NCI-H1436 treated with DMSO at 0.1 percent for 48 hours (cell line): ENCODE measurements at places on chromosomes 16 and 17.

GRCh38 chr16:78461496-78462287, 362.2 kb downstream of the WWOX start:
- no peak for DNase-seq

DNA sequence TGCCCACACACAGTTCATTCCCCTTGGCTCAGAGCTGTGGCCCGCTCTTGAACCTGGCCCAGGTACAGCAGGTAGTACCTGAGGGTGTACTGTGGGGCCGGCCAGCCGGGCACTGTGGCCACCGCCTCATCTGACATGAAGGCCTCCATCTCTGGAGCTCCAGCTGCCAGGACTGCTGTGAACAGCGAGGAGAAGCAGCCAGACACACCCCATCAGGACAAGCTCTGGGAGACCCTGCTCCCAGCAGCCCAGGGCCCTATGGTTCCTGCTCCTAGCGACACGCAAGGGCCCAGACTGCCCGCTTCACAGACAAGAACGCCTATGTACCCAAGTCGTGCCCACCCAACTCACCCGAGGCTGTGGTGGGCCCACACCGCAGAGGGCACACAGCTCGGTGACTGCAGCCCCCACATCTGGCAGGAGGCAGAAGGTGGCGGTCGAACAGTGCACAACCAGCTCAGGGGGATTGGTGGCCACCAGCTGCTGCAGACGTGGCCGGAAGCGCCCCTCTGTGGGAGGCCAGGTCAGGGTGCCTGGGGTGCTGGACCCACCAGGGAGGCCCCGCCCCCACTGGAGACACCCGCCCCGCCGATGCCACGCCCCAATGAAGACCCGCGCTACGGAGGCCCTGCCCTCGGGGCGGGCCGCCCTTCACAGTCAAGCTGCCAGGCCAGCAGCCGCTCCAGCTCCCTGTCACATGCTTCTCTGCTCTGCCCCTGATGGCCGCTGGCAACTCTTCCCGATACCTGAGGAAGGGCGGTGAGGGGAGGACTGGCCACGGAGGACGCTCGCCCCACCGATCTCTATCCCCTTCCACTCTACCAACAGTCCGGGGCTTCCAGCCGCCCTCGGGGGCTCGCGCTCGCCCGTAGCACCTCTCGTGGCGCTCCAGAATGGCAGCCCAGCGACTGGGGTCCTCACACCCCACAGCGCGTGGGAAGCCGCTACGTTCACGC, 1.1 kb upstream of the STUB1 start:
- no peak for DNase-seq

DNA sequence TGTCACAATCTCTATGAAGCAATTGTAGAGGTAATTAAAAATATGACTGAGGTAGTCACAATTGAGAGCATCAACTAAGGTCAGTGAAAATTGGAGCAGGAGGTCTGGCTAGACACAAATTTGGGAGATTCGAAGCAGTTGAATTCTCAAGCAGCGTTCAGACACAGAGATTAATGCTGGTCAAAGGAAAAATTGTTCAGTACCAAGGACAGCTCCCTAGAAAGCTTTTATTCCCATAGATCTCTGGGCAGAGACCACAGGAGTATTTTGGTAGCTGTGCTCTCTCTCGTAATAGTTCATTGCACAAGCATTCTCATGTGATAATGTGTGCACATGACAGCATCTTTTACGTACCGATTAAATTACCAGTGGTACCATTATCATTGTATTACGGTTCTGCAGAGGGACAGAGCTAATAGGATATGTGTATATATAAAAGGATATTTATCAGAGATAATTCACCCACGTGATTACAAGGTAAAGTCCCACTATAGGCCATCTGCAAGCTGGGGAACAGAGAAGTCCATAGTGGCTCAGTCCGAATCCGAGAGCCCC, 387.5 kb upstream of the HSBP1 start:
- DNase-seq = no peak

GRCh38 chr16:65153365-65154105, 31.7 kb upstream of the CDH11 start:
- DNase-seq = no peak

GRCh38 chr17:69485251-69485661, 70.8 kb downstream of the MAP2K6 start:
- DNase-seq = no peak

GRCh38 chr16:28013392-28013791, 50.1 kb downstream of the GSG1L start:
- no peak for DNase-seq

DNA sequence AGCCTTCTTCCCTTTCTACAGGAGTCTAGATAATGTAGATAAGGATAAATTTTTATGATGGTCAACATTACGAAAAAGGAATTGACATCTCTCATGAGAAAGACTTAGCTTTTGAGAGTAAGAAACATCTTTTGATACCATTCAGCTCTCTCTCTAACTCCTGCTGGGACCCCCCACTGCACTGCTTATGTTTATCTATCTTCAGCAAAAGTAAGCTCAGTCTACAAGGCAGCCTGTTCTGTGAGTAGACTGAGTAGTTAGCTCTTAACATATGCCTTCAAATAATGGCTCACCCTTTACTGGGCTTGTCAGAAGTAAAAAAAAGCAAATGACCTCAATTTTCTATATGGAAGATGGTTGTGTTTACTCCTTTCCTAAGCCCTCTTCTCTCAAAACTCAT, 372.2 kb upstream of the CDH11 start:
- DNase-seq = no peak

GRCh38 chr16:3859889-3860288, 20.6 kb downstream of the CREBBP start:
- no peak for DNase-seq

- no peak for DNase-seq
Observed at GRCh38 chr17:56426901-56427300, 166.6 kb upstream of the NOG start.

GRCh38 chr16:86087896-86088230, 188.9 kb downstream of the IRF8 start:
- DNase-seq = no peak

DNA sequence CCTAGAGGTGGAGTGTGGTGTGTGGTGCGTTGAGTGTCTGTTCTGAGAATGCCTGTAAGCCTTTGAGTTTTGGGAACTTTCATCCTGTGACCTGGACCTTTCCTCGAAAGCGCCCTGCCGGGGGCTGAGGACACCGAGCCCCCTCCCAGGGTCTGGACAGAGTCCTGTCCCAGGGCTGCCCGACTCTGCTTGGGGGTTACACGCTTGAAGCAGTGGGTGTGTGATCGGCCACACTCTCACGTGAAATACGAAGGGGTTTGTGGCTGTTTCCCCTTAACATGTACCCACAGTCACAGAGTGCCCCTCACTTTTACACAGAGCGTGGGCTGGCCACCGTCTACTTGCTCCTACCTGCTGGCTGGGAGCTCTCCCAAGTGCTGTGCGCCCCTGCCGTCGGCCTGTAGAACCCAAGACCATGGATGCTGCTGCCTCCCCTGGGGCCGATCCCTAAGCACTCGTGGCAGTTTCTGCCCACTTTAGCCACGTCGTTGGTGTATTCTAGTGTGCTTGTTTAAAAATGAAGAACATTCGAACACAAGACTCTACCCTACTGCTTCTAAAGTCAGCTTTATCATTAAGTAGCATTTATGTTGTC, 6.8 kb downstream of the ZNF750 start:
- DNase-seq = no peak

DNA sequence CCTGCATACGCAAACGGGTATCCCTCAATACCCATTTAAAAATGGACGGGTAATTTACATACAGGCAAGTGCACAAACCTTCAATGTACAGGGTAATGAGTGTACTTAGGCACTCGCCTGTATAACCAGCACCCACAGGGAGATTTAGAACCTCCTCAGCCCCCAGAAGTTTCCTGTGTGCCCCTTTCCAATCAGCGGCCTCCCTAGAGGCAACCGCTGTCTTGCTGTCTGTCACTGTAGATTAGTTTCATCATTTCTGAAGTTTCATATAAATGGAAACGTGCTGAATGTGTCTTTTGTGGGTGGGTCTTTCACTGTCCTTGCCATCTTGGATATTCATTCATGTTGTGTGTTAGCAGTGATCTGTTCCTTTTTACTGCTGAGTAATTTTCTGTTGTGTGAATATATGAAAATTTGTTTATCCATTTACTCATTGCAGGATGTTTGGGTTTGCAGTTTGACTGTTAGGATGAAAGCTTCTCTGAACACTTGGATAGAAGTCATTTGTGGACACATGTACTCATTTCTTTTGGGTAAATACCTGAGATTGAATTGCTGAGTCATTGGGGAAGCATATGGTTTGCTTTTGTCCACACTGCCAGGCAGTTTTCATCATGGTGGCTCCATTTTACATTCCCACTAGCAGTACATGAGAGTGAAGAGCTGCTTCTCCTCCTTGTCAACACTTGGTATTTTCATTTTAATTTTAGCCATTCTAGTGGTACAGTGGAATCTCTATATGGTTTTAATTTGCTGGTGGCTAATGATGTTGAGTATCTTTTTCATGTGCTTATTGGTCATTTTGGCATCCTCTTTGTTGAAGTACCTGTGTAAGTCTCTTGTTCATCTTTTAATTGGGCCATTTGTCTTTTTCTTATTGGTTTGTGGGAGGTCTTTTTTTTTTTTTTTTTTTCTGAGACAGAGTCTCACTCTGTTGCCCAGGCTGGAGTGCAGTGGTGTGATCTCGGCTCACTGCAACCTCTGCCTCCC, 2.1 kb upstream of the ADCY7 start:
- DNase-seq = no peak

- DNase-seq = no peak
Observed at GRCh38 chr17:40373999-40374398, 9.5 kb upstream of the GJD3 start.

DNA sequence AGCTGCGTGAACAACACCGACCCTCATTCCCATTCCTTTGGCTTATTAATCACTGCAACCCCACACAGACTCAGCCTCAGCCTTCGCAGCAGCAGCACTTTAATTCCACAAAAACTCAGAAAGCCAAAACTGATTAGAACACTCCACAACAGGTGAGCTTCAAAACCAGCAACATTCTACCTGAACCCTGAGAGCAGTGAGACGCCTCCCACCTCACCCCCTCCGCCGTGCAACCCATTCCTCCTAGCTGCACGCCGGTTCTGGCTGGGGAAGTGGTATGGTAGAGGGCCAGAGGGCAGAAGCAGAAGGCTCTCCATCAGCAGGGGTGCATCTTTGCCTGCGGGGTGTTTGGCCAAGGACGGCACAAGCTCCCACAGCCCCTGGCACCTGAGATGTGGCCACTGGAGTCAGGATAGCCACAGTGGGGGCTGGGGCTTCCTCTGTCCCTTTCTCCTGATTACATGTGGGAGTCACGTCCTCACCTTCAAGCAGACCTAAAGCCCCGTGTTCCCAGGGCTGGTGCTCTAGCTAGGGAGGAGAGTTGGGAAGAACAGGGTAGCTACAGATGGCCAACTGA, 1.6 kb downstream of the BORCS6 start:
- no peak for DNase-seq

- DNase-seq = no peak
Observed at GRCh38 chr17:53633856-53634255, 188.9 kb upstream of the KIF2B start.

DNA sequence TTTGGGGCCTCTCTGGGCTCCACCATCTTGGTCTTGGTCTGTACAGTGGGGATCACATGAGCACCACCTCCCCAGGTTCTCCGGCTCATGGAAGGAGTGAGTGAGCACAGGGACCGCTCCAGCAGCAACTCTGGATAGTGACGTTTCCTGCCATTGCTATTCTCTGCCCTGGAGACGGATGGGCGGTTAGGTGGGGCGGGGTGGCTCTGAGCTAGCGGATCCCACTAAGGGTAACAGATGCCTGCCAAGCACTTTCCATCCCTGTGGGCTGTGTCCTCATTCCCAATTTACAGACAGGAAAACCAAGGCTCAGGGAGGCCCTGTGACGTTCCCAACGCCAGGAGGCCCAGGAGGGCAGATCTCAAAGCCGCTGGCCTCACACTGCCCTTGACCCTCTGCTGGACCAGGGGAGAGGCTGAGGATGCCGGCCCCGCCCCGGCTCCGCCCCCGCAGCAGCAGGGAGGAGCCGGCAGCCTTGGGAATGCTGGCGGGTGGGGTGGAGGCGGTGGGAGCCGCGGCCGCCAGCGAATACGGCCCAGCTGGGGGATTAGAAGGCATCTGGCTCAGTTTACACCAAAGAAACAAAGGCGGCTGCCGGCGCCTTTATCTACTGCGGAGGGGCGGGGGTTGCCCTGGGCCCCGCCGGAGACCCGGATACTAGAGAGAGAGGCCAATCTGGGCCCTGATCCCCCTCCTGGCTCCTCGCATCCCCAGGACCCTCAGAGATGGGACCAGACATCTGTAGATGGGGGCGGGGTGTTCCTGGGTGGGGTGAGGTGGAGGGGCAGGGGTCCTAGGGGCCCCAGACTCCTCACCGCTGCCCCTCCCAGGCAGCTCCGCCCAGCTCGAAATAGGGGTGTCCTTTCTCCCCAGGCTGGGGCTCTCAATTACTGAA, 122.3 kb upstream of the CIBAR2 start:
- no peak for DNase-seq

DNA sequence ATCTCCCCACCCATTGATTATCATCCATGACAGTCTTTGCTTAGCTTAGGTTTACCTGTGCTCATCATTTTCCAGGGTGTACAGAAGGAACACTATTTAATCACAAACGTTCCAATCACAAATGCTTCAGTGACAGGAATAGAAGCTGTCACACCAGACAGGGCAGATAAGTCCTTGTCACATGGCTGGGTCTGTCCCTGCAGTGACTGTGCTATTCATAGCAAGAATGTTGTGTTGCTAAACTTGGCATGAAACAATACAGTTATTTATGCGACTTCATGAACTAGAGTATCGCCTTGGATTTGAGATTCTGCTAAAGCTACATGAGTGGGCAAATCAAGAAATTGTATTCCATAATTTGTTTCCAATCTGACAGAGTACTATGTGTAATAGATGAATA, 108.4 kb downstream of the CDH13 start:
- DNase-seq = no peak

DNA sequence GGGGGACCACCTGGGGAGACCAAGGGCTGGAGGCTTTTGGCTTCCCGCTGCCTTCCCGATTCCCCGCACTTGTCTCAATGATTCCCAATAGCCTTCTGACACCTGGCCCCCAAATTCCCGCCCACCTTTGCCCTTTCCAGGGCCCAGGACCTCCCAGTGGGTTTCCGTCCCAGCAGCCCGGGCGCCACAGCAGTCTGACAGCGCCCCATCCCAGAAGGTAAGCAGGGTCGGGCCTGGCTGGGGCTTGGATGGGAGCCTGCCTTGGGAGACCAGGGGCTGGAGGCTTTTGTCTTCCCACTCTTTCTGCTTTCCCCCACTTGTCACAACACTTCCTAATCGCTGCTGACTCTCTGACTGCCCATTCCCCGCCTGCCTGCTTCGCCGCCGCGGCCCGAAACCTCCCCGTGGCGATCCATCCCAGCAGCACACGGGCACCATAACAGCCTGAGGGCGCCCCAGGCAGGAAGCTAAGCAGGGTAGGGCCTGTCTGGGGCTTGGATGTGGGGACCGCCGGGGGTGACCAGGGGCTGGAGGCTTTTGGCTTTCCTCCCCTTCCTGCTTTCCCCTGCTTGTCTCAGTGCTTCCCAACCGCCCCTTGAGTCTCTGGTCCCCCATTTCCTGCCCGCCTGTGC, 2289.3 kb downstream of the TP53TG3F start:
- DNase-seq = no peak

DNA sequence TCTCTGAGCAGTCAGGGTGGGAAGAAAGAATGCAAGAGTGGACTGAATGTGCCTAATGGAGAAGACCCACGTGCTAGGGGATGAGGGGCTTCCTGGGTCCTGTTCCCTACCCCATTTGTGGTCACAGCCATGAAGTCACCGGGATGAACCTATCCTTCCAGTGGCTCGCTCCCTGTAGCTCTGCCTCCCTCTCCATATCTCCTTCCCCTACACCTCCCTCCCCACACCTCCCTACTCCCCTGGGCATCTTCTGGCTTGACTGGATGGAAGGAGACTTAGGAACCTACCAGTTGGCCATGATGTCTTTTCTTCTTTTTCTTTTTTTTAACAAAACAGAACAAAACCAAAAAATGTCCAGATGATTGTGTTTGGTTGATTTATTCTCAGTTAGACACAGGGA, 14.1 kb downstream of the IGFBP4 start:
- no peak for DNase-seq
